NCI-H510A (cell line): ENCODE measurements at places on chromosomes 3 and 15.

- no peak for DNase-seq
These were observed 16.8 kb upstream of the FMN1 start for GRCh38 chr15:33211176-33211808.

GRCh38 chr15:81294516-81294880 is 29.4 kb downstream of the STARD5 start:
- no peak for DNase-seq

GRCh38 chr3:134564991-134565390 is 79.1 kb downstream of the CEP63 start:
- no peak for DNase-seq

DNA sequence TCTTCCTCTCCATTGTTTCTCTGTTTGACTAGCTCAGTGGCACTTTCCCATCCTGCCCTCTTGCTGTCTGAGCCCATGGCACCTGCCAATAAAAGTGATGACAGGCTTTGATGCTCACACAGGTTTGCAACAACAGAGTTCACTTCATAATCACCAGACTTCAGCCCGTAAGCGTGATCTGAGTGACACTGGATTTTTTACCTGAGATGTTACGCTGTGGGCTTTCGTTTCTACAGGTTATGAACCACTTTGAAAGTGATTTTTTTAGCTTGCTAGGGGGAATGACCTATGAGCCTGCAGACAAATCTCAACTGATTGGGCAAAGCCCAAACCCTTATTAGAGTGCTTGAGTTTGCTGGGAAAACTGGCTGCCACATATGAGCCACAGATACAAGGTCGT is 173.9 kb upstream of the ICE2 start:
- no peak for DNase-seq

DNA sequence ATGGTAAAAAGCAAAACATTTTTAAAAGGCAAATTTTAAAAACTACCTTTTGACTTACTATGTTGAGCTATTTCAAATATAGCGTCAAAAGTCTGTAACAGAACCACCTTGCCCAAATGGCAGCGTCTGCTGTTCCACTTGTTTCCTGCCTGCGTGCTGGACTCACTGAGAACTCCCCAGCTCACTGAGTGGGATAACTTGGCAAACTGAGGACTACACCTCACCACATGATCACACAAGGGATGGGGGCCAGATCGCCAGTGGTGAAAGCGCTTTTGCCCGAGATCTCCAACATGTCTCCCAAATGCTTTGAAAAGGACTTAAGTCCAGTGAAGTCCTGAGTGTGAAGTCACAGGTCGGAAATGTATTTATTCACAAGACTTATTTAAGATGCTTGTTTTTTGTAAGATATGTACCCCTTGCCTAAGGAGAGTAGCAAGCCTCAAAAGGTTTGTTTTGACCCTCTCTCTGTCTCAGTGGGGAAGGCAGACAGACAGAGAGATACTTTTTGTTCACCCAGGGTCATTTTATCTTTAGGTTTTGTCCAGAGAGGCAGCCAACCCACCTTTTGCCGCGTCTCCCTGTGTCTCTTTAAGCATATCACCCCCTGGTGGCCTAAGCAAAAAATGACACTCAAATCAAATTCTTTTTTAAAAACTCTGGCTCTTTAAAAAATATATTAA is 192.6 kb downstream of the PDZRN3 start:
- no peak for DNase-seq

DNA sequence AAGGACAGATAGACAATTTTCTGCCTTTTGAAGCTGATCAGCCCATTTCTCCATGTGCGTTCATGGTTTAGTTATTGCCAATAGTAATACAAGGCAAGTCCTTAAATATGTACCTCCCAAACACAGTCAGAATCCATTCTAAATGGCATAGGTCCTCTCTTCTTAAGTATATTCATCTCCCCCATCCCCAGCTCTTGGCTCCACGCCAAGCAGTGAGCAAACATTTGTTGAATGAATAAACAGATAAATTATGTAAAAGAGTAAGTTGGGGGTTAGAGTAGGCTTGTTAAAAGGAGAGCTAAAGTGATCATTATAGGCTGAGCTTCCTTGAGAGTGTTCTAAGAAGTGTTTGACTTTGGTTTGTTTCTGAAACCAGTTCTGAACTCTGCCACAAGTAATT is 241.3 kb downstream of the ITPR1 start:
- no peak for DNase-seq

GRCh38 chr15:26157081-26157480 is 294.0 kb upstream of the ATP10A start:
- no peak for DNase-seq

DNA sequence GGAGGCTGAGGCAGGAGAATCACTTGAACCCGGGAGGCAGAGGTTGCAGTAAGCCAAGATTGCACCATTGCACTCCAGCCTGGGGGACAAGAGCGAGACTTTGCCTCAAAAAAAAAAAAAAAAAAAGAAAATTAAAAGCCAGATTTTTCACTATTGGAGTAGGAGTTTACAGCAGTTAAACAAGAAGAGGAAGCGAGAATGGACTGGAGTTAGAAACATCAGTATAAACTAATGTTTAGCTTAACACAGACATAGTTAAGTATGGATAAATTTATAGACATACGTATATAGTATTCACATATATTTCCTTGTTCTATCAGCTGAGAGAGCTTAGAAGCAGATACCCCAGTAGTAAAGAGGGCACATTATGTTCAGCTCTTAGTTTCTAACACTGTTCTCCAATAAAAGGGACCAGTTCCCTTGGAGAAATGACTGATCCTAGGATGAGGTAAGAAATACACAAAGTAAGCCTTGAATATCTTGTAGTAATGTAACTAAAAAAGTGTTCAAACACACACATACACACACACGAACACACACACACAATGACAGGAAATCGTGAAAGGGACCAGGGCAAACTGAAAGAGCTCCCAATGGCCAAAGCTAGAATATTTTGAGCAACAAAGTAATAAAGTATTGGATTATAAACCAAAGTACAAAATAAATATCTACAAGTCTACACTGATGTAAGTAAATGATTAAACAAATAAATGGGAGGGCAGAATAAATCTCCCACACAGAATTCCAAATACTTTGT is 25.1 kb downstream of the PIK3CB start:
- DNase-seq = no peak

DNA sequence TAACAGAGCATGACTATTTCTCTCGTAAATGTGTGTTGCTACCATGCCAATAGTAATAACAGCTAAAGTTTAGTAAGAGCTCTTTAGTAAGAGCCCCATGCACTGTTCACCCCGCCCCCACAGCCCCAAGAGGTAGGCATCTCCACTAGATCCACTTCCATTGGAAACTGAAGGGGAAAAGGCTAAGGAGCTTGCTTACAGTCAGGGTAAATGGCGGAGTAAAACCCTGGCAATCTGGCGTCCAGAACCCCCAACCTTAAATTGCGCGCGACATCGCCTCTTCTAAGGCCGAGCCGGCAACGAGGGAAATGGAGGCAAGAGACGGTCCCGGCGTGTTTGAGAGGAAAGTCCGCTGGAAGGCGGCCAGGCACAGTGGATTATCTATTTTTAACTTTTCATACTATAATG is 654 bp upstream of the C3orf38 start:
- peak; percentile 35 for DNase-seq

- DNase-seq = no peak
These were observed 221.9 kb upstream of the ZBTB20 start for GRCh38 chr3:115369021-115369420.

GRCh38 chr3:46059432-46059831 is 32.1 kb upstream of the XCR1 start:
- DNase-seq = no peak

- DNase-seq = no peak
These were observed 5.5 kb downstream of the PAQR5 start for GRCh38 chr15:69304182-69304545.

- no peak for DNase-seq
These were observed 21.7 kb upstream of the TBC1D21 start for GRCh38 chr15:73851689-73852088.

- no peak for DNase-seq
These were observed 26.6 kb downstream of the ITGB5 start for GRCh38 chr3:124860599-124860998.

- DNase-seq = no peak
These were observed 287.0 kb downstream of the TLE3 start for GRCh38 chr15:69810431-69811354.

GRCh38 chr15:57152666-57153539 is 223.4 kb upstream of the CGNL1 start:
- no peak for DNase-seq

DNA sequence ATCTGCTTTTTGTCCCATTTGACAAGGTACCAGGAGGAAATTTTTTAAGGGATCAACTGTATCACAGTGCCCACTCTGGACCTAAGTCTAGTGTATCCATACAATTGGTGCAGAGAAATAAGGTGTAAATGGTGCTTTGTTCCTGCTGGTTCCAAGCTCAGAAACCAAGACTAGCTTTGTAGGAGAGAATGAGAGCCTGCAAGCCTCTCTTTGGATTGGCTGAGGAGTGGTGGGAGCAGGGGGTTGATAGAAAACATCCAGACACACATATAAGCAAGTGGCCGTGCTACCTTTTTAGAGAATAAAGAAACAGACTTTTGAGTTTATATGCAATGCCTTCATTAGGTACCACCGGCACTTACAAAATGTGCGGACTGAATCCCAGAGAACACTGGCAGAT is 45.8 kb downstream of the ARPP21 start:
- no peak for DNase-seq

GRCh38 chr3:43348852-43349574 is 62.7 kb downstream of the SNRK start:
- DNase-seq = no peak

- DNase-seq = peak; percentile 71
These were observed 147.4 kb downstream of the TJP1 start for GRCh38 chr15:29674661-29675533.

DNA sequence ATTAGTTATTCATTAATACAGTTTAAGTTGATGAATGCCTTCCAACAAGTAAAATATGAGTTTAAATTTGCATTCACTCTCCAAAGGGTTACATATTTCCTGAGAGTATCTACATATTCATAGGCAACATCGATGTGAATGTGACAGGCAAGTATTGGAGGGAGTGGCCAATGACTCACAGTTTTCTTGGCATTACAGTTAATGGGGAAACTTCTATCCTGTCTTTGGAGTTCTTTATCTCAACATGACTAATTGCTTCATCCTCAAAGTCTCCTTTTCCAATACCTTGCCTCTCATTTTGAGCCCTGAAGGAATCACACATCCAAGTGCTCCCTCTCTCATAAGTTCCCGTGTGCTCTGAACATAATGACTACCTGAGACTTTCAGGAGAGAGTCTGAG is 439.7 kb upstream of the FRG2C start:
- DNase-seq = no peak

- no peak for DNase-seq
These were observed 11.6 kb downstream of the PSMD6 start for GRCh38 chr3:64011685-64012084.

GRCh38 chr3:71578054-71578751 is 5.3 kb downstream of the FOXP1 start:
- no peak for DNase-seq

- no peak for DNase-seq
These were observed 131.7 kb downstream of the TNIK start for GRCh38 chr3:171328419-171329082.

DNA sequence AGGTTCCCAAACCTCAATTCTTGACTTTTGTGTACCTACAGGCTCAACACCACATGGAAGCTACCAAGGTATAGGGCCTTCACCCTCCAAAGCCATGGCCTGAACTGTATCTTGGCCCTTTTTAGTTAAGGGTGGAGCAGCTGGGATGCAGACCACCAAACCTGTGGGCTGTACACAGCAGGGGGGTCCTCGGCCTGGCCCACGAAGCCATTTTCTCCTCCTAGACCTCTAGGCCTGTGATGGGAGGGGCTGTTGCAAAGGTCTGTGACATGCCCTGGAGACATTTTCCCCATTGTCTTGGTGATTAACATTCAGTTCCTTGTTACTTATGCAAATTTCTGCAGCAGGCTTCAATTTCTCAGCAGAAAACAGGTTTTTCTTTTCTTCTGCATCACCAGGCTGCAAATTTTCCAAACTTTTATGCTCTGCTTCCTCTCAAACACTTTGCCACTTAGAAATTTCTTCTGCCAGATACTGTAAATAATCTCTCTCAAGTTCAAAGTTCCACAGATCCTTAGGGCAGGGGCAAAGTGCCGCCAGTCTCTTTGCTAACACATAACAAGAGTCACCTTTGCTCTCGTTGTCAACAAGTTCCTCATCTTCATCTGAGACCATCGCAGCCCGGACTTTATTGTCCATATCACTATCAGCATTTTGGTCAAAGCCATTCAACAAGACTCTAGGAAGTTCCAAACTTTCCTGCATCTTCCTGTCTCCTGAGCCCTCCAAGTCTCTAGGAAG is 90.9 kb upstream of the PLXND1 start:
- DNase-seq = no peak

DNA sequence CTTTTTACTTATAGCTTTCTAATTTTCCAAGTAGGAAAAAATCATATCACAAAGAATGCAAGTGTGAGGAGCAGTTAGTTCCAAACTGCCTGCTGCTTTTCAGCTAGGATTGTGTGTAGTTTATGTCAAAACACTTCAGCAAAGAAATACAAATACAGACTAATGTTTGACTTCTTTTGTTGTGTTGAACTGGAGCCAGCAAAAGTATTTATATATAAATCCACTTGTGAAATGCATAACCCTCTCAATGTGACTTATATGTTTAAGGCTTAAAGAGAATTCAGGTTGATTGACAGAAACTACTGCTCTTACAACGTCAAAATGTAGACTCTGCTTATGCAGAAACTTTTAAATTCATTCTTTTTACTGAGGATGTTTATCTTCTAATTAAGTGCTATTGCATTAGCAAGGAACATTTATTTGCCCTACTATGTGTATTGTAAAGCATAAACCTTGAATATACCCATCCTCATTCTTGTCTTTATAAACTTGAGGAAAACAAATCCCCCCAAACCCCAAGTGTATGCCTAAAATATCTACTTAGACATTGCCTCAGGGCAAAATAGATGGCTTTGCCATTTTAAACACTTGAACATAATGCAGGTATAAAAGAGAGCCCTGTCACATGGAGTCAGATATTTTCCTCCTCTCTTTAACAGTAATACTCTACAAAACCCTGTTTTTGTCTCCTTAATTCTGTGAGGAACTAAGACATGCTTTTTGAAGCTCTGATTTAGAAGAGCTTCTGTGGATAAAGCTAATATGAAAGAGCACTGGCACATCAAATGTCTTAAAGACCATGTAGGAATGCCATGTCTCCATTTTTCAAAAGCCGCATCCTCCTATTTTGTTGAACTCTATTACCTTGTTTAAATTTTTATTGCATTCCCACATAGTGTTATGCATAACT is 302.8 kb upstream of the TBC1D5 start:
- peak; percentile 8 for DNase-seq

DNA sequence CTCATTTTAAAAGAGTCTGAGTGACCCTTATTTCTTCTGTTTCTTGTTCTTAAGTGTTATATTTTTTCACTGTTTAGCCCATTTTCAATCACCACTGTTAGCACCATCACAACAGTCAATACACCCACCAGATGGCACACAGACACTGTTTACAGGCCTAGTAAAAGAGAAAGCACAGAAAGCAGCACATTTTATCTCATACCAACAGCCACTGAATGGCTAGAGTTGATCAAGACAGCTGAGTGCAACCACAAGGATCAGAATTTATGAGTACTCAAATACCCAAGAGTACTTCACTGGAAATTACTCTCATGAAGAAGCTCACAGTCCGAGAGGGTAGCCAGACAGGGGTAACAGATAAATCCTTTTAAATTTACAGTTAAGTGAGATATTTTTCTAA is 127.0 kb downstream of the TFDP2 start:
- no peak for DNase-seq
